ENCODE measurements at places on chromosomes 4 and X.

- no peak for DNase-seq
Measured at GRCh38 chr4:125714049-125714448, 399.3 kb downstream of the FAT4 start.

DNA sequence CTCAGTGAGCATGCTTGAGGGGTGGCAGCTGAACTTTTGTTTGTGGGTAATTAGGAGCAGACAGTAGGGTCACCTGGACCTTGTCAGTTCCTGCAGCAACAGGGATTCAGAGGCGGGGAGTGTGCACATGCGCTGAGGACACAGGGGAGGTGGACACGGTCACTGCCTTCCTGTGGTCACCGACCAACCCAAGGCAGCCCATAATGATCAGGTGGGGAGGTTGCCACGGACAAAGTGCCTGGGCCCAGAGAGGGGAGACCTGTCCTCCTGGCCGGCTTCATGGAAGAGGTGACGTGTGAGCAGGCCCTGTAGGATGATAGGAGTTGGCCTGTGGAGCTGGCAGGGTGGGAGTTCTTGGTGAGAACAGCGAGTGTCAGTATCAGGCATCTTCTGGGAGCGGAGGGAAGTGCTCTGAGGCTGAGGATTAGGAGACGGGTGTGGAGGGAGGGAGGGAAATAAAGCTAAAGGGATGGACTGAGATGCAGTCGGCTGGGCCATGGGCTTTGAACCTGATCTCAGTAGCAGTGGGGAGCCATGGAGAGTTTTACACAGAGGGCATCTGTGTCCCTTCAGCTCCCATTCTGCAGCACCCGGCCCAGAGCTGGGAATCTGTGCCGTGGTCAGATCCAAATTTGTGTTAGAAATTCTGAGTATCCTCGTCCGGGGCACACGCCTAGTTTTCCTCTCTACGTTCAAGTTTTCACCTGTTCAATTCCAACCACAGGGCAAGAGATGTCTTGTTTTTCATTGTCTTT, 100.0 kb downstream of the PSAPL1 start:
- DNase-seq: no peak

- DNase-seq: no peak
Measured at GRCh38 chr4:107877361-107877760, 52.6 kb downstream of the SGMS2 start.

GRCh38 chr4:137432446-137433311, 99.6 kb downstream of the PCDH18 start:
- no peak for DNase-seq

DNA sequence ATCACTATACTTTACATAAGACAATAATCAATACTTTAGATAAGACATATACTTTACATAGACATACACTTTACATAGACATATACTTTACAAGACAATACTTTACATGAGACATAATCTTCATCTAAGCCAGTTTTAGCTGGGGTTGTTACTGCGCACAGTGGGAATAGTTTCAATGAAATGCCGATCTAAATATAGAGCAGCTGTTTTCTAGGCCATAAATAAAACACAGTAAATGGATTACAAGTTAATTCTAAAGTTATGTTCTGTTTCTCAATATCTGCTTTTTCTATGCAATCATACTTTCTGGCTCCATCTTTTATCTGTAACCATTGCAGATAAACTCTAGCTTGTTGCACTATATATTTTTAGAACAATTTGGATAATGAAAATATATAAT, 1470.6 kb upstream of the PABPC4L start:
- no peak for DNase-seq

GRCh38 chr4:153161226-153161963, 42.8 kb upstream of the TRIM2 start:
- no peak for DNase-seq

DNA sequence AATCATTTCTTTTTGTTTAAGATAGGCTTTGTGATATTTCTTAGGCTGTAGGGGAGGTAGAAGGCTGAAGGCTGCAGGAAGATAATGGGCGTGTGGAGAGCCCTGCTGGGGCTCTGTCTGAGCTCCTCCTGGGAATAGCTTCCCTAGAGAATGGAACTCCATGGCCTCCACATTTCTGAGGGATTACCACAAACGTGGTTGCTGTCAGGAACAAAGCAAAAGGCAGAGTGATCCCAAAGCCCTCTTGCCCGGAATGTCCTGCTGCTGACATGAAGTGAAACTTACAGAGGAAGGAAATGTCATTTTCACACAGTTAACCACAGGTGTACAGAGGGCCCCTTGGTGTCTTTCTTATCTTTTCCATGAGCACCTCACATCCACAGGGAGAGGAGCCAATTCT, 89.3 kb downstream of the DDIT4L start:
- DNase-seq: no peak

- DNase-seq: no peak
Measured at GRCh38 chrX:121671649-121672048, 624.2 kb downstream of the GLUD2 start.

DNA sequence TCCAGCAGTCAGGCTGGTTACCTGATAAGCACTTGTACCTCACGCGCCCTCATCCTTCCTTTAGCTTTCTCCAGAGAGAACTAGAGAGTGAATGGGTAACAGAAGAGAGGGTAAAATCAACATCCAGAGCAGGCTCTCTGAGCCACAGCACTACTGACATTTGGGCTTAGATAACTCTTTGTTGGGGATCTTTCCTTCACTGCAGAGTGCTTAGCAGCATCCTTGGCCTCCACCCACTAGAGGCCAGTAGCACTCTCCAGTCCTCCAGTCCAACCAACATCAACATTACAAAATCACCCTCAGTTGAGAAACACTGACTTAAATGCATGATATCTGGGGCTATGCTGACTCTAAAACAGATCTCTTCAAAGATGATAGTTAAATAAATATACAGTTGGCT, 220.7 kb downstream of the TACR3 start:
- no peak for DNase-seq

DNA sequence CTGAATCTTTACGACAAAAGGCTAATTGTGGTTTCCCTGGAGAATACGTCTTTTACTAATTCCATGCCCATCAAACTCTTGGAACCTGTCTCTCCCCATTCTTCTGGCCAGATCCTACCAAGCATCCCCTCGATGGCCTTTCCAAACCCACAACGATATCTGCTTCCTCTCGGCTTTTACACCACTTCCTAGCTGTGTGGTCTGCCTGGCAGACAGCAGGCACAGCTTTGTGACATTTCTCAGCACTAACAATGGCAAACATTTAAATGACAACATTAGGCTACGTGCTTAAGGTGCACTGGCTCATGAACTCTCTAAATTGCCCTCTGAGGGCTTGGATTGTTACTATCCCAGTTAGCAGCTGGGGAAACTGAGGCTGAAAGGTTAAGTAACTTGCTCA, 141.0 kb downstream of the NSUN7 start:
- no peak for DNase-seq

GRCh38 chr4:53174823-53175222, 191.0 kb downstream of the SCFD2 start:
- no peak for DNase-seq

DNA sequence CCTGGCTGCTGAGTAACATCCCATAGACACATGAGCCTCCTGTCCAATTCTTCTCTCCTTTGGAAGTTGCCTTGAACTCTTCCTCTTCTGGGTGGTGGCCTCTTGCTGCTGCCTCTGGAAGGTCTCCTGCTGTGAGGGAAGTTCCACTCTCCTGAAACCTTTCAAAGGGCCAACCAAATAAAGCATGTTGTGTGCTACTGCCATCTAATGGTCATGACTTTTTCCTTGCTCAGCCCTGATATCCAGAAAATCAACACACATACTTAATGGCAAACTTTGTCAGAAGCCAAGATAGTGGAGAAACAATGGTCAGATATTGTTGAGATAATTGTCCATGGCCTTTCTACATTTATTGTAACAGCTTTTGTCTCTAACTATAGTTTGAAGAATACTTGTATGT, 19.1 kb upstream of the ZXDA start:
- DNase-seq: no peak

- DNase-seq: no peak
Measured at GRCh38 chr4:72875138-72875537, 194.4 kb downstream of the COX18 start.

DNA sequence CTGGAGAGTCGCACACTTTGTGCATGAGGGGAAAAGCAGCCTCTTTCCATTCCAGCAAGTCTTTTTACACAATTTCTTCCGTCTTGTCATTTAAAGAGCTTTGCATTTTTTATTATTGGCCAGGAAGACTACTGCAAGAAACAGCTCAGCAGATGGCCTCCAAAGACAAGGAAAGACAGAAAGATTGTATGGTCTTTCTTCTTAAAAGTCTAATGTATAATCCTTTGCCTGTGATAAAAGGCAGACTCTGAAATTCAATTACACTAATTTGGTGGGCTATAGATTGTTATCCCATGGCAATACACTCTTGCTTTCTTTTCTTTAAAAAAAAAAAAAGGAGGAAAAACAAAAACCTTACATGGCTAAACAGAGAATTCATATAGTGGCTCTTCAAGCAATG, 5.9 kb downstream of the CAPN6 start:
- no peak for DNase-seq

DNA sequence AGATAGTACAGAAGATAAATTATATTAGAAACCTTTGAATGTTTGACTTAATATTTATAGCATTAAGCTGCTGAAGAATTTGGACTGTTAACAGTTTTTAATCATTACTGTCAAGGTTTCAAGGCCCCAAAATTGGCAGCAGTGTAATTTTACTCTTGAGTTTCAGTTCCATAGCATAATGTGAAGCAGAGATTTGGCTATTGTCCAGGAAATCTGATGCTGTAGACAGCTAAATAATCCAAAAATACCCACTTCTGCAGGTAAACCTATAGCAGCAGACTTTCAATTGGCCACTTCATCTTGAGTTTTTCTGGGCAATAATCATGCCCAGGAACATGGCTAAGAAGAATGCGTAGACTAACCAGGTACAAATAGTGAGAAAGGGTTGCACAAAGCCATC, 85.0 kb downstream of the RCHY1 start:
- no peak for DNase-seq

DNA sequence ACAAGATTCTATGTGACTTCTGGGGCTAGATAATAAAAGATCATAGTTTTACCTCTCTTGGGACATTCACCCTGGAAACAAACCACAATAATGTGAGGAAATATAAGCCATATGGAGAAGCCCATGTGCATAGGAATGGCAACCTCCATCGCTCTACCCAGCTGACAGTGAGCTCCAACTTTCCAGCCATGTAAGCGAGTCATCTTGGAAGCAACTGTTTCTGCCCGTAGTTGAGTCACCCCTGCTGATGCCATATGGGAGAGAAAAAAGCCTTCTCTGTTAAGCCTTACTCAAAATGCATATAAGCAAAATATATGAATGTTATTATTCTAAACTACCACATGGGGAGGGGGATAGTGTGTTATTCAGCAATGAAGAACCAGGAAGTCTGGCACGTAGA, 31.4 kb upstream of the RELL1 start:
- DNase-seq: no peak

DNA sequence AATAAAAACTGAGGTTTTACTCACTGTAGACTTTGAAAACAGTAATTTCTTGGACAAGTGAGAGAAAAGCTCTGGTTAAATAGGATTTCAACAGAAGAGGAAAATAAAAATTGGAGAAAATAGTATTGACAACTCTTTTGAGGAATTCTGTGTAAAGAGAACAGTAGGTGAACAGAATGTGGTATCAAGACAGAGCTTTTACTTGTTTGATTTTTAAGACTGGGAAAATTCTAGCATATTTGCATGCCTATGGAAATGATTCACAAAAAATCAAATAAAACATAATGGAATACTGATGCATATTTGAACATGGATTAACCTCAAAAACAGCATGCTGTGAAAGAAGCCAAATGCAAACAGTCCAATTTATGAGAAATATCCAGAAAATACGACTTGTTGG, 504.6 kb downstream of the KCTD8 start:
- DNase-seq: no peak

DNA sequence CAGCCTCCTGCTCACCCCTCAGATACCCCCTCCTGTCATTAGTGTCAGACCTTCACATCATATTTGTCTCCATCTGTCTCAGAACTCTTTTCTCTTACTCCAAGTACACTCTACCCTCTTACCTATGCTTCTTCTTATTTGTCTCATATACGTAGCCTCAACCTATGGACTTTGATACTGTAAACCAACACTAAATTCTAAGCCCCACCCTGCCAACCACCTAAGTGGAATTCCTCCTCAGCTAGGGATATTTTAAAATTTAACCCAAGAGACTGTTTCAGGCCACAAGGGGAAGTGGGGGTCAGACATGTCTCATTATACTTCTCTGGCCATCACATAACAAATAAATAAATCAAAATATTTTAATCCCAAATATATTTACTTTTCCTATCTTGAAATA, 778.1 kb upstream of the GRID2 start:
- no peak for DNase-seq

DNA sequence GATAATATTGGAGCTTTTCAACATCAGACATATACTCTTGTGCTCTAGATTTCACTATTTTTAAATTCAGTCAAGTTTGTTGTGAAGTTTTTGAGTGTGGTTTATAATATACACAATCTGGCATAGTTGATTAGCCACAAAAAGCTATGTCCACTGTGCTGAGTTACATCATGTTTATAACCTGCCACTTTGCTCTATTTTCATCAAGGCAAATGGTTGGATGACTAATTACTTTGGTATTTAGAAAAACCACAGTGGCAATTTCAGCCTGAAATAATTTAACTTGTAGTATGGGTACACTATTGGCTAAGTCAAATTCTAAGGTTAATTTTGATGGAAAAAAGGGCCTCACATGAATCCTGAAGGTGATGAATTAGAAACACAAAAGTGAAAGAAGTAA, 262.6 kb downstream of the C4orf33 start:
- DNase-seq: no peak

- no peak for DNase-seq
Measured at GRCh38 chr4:13496605-13497004, 12.5 kb upstream of the RAB28 start.

GRCh38 chr4:89724716-89725115, 112.2 kb downstream of the SNCA start:
- DNase-seq: no peak

GRCh38 chr4:99201690-99202089, 17.4 kb downstream of the ADH6 start:
- DNase-seq: no peak

DNA sequence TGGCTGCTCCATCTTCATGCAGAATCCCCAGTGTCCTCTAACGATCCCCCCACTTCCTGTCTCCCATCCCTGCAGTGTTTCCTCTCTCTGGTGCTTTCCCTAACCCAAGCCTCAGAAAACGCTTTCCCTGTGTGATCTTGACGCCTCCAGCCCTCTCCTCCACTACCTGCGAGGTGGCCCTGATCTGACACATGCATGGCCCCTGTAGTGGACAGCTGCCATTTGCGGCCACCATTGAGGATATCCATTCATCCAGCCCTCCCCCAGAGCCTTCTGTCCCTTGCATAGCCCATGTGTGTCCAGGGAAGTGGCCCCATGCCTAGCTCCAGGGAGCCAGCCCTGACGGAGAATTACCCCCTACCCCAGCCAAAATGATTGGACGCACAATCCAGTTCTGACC, 3.1 kb downstream of the UBL4A start:
- no peak for DNase-seq

All from activated CD4-positive, alpha-beta T cell treated with anti-CD3 and anti-CD28 coated beads, Interleukin-2, amount 50 U/mL, for 1 hour (primary cell).